ENCODE measurements at places on chromosomes 5 and 9. TPM values are rescaled to one million over a fixed set of nuclear protein-coding genes. Genes with fewer than 3 reads are reported as not detected.

BHMT2 gene
- 1.4 TPM for polyA plus RNA-seq

CCL28 gene
- polyA plus RNA-seq, result 0.77 TPM

OR1J2 gene
- not detected for polyA plus RNA-seq

ORM1 gene
- polyA plus RNA-seq, result 3.8 TPM

TESK1 gene
- polyA plus RNA-seq, result 43.5 TPM

SOX30 gene
- 0.24 TPM for polyA plus RNA-seq

GRCh38 chr5:72817076-72817481, 618 bp downstream of the TNPO1 start:
- DNase-seq, result peak; percentile 75

- DNase-seq, result peak; percentile 19
Observed at GRCh38 chr9:118522093-118523028, 818.2 kb downstream of the TLR4 start.

- DNase-seq, result no peak
Observed at GRCh38 chr5:45355189-45355992, 340.8 kb downstream of the HCN1 start.

DNA sequence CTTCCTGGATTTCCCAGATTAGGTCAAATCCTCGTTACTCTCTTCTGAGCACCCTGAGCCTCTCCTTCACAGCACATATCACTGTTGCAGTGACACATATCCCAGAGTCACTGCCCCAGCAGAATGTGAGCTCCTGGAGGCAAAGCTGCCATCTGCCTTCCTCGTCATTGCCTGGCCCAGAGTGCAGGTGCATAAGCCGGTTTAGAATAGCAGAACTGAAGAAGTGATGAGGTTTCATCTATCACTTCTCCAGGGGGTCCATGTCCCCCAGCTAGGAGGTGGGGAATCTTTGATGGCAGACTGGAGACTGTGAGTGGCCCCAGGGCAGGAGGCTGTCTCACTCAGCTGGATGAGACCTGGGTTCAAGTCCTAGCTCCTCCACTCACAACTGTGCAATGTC, 25.8 kb downstream of the NIPAL4 start:
- no peak for DNase-seq

GRCh38 chr5:131367219-131367860, 103.5 kb downstream of the CDC42SE2 start:
- no peak for DNase-seq

- no peak for DNase-seq
Observed at GRCh38 chr9:91056486-91056885, 254.9 kb downstream of the SYK start.

DNA sequence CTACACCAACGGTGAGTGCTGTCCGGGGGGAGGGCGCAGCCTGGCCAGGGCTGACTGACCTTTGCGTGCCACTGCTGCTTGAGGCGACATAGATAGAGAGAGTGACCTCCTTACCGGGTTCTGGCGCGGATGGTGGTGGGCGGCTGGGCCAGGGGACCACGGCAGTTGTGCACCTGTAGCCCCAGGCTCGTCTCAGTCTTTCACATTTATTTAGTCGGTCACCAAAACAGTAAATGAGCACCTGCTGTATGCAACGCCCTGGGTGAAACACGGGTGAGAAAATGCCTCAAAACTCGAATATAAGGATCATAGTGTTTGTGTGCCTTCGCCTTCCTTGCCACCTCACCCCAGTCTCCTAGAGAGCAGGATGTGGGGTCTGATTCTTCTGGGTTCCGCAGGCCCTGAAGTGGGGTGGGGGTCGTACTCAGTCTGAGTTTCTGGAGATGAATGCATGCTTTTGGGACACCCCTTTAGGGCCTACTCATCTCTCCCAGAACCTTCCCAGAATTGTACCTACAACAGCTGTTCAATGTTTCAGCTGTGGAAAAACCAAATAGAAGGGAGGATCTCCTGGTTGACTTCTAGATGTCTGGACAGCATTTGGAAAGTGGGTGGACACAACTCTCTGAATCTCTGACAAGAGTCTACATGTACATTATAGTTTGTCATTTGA, 714 bp downstream of the SEC24A start:
- DNase-seq, result no peak

- DNase-seq, result no peak
Observed at GRCh38 chr9:95078511-95078910, 239.0 kb downstream of the FANCC start.

DNA sequence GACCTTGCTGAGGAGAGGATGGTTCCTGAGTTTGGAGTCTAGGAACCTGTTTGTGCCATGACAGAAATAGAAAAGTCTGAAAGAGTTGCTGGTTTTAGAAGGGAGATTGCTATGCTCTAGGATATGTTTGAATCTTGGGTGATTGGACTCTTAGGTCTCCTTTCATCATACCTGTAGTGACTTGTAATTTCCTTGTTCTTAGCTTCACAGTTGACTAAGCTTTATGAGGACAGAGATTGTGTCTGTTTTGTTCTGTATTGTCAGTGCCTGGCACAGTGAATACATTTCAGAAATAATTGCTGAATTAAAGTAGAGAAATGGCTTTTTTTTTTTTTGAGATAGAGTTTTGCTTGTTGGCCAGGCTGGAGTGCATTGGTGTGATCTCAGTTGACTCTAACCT, 31.5 kb downstream of the GAPVD1 start:
- DNase-seq, result no peak

Measured in right lung (tissue), 10 donors.